ENCODE measurements at places on chromosomes 7 and 10.

GRCh38 chr7:104908636-104909035 is 105.4 kb upstream of the KMT2E start:
- DNase-seq = no peak

DNA sequence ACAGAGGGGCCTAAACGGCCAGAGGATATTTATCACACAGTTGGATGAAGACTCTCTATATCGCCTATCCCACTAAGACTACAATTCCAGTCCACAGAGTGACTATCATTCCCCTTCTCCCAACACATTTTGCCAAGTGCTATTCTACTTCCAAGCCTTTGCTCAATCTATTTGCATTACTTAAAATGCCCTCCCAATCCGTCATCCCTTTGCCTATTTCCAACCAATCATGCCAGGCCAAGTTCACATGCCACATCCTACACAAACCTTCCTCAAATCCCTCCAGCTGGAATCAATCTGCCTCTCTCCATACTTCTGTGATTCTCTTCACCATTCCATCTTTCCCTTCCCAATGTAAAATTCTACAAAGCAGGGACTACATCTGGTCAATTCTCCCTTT is 38.2 kb downstream of the SMURF1 start:
- no peak for DNase-seq

- no peak for DNase-seq
Observed at GRCh38 chr7:109967406-109967805, 1123.5 kb upstream of the LRRN3 start.

DNA sequence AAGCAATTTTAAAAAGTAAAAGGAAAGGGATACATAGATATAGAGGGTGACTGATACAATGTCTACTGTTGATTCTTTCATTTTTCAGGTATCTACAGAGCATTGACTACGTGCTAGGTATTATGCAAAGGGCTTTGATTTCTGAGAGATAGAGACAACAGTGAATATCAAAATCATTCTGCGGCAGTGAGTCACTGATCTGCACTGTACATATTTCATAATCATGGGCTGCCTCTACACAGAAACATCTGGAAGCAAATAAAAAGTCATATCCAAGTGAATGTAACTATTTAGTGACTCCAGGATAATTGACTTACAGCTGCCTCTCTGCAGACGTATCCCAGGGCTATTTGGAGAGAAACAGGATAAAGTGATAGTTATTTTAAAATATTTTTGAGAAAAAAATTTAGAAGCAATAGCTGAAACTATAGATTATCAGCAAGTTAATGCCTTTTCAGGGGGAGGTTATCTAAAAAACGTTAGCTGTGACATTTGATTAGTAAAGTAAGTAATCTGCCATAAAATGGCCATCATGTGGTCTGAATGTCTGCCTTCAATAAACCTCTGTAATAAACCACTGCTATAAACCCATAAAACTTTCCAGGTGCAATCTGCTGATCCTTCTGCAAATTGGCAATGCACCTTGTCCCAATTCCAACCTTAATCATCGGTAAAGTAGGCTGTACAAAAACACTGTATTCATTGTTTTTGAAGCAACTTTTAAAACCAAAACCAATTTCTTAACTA is 43.7 kb downstream of the CPXM2 start:
- no peak for DNase-seq

GRCh38 chr10:33306126-33306525 is 28.3 kb downstream of the NRP1 start:
- no peak for DNase-seq

DNA sequence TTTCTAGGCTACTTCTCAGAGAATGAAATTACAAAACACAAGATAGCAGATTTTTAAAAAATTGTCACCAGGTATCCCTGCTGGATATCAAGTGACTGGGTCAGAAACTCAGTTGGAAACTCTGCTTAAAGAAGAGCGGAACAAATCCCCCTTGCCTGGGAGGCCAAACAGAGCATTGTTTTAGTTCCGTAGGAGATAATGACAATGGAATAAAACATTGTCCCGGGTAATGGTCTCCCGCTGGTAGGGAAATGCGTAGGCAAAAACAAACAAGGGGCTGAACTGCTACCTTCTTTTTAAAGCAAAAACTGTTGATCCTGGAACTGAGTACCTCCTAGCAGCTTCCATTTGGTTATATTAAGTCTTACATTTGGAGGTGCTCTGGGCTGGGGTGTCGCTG is 21.3 kb upstream of the VAX1 start:
- no peak for DNase-seq

DNA sequence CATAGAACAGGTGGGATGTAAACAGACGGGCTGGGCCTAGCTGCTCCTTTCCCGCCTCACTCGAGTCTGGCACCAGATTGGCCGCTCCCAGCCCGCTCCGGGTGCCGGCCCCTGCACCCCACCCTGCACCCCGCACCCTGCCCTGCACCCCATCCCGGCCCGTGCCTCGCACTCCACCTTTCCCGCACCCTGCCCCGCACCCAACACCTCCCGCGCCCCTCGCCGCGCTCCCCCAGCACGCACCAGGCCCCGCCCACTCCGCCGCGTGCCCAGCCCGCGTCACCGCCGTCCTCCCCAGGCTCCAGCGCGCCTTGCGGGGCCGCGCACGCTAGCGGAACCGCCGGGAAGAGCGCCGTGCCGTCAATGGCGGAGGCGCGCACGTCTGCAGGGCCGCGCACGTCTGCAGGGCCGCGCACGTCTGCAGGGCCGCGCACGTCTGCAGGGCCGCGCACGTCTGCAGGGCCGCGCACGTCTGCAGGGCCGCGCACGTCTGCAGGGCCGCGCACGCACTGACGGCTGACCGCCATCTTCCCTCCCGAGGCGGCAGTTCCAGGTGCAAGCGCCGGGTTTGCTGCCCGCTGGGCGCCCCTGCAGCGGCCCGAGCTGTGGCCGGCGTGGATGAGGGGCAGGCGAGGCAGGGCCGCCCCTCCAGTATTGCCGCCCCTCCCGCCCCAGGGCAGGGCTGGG is at the start of gene UBE3C:
UBE3C (plus strand) TSS at position 503 of the 687 bp plus-strand sequence. CDS start 347 bp downstream, outside the sequence.
- no peak for DNase-seq

DNA sequence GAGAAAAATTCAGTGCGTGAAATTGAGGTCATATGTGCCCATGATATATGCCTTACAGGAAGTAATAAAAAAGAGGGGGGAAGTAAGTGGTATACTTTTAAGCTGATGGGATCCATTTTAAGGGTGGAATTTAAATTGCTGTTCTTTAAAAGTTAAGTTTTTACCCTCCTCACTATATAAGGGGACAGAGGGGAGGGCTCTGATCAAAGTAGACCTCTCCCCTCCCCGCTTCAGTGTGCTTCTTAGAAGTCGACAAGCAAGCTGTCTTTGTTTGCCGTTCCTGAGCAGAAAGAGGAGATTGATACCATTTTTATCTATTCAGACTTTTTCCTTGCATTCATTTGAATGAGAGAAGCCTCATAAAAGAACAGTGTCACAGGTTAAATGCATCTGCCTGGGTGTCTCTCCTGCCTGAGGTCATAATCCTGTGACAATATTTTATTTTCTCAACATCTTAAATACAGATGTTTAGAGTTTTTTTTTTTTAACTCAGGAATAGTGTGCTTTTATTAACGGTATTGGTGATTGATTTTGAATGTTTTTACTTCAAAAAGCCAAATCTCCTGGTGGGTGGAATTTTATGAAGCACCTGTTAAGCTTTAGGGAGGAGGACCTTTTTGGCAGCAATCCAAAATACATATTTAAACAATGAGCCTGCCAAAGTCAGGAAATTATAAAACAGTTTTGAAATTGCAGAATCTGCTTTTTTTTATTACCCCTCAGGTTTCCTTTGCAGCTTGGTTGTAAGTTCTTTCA is 141.7 kb downstream of the KAT6B start:
- no peak for DNase-seq

GRCh38 chr7:76048668-76048988 is 722 bp downstream of the MDH2 start:
- DNase-seq = no peak

GRCh38 chr10:94006591-94007550 is 13.1 kb downstream of the PLCE1 start:
- DNase-seq = no peak

GRCh38 chr7:120539321-120539720 is 266.3 kb downstream of the KCND2 start:
- DNase-seq = no peak

DNA sequence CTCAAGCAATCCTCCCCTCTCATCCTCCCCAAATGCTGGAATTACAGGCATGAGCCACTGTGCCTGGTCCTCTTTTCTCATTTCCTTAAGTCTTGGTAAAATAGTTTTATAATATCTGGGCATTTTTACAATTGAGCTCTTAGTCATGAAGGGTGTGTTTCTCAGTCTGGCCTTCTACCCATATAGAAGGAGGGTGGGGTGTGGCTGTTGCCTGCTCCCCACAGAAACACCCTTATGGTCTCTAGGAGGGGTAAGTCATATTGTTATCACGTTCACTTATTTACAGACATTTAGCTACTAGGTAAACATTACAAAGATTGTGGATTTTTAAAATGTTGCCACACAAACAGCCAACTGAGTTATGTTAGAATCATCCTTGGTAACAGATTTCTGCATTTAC is 6.7 kb upstream of the OTUD1 start:
- DNase-seq = no peak

DNA sequence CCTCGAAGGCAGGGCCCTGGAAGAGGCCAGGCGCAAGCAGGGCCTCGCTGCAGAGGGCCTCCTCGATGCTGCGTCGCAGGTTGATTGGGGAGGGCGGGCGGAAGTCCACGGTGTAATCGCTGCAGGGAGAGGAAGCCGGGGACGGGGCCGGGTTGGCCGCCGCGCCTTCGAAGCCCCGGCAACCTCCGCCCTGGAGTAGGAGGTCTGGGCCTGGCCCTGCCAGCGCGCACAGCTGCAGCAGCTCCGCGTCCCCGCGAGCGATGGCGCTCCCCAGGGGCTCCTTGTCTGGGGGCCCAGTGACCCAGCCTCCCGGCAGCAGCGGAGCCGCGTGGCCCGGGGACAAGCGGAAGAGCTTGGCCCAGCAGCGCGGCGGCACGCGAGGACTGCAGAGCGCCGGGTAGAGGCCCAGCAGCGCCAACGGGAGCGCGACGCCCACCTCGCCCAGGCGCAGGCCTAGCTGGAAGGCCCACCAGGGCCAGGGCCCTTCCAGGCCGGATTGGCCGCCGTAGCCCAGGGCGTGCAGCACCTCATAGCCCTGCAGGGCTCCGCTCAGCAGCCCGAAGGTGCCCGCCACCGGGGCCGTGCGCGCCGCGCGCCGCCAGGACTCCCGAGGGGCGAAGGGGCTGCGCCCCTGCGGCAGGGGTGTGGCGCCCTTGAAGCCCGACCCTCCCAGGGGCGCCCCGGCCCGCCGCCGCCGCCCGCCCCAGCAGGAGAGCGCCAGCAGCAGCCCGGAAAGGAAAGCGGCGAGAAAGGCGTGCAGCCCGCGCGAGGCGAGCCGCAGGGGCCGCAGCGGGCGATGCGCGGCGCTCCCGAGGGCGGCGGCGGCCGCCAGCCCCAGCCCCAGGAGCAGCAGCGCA is 7.8 kb upstream of the RBM28 start:
- DNase-seq = no peak

DNA sequence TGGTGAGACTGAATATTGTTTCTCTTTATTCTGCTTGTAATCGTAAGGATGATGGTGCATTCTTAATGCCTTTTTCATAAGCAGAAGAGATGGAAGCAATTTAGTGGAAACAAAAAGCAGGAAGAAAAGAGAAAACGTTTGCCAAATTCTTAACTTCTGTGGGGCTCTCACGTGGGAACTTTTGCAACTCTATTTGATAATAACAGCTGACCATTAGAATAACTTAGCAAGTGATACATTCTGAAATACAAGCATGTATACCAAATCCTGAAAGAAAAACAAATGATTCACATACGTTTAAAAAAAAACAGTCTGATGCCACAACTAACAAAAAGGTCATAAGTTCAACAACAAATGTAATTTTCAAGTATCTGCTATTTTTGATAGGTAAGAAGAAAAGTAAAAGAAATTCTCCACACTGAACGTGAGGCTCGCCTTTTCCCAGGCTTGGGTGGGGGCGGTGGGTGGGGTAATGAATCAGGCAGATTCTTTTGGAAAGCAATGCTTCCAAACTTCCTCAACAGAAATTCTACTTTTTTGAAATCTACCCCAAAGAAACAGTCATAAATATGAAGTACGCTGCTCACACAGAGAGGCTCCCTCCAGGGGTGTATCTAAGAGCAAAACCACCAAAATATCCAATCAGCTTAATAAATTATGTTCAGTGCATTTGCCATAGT is 446.2 kb upstream of the MGMT start:
- DNase-seq = no peak

- DNase-seq = no peak
Observed at GRCh38 chr7:122584676-122585251, 114.2 kb downstream of the RNF133 start.

- no peak for DNase-seq
Observed at GRCh38 chr7:98555403-98555802, 61.7 kb upstream of the NPTX2 start.

- DNase-seq = no peak
Observed at GRCh38 chr7:135382173-135382572, 127.7 kb downstream of the CNOT4 start.

DNA sequence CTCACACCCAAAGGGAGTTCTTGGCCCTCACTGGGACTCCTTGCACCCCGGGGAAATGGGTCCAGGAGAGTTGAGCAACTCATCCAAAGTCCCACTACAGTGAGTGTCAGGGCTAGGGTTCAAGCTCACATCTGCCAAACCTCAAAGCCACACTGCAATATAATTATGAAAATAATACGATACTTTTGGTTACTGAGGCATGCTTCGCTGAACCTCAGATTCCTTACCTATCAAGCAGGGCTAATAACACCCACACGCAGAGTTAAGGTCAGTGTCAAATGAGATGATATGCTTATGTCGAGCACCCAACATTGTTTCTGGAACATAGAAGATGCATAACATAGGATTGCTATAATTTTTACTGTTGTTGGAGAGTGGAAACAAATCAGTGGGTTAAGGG is 58.2 kb downstream of the BPGM start:
- no peak for DNase-seq

GRCh38 chr10:104875561-104875960 is 234.5 kb downstream of the SORCS3 start:
- DNase-seq = no peak

DNA sequence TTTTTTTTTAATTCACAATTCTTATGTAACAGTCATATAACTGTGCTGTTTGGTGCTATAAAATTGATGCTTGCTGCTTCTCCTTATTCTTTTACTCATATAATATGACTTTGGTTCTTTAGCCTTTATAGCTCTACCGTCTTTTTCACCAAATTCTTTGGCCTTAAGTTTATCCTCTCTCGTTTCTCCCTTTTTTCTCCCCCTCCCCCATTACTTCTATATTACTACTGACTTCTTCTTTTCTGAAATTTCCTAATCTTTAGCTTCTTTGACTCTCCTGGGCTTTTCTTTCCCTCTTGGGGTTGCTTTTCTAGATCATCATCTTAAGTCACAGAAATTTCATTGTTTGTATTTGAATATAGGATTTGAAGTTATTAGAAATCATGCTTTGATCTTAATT is 3.8 kb downstream of the BCCIP start:
- no peak for DNase-seq

Measured in chondrocyte (in vitro differentiated cells).